ENCODE measurements at places on chromosomes 13 and 19. TPM values are rescaled to one million over a fixed set of nuclear protein-coding genes. Genes with fewer than 3 reads are reported as not detected.

- no peak for DNase-seq
Observed at GRCh38 chr13:28268800-28269223, 130.5 kb downstream of the PAN3 start.

- no peak for DNase-seq
Observed at GRCh38 chr19:35106291-35106583, 9.4 kb upstream of the FXYD3 start.

GRCh38 chr13:50244713-50245574 lies 229.7 kb downstream of the KCNRG start:
- DNase-seq: peak; percentile 90

DNA sequence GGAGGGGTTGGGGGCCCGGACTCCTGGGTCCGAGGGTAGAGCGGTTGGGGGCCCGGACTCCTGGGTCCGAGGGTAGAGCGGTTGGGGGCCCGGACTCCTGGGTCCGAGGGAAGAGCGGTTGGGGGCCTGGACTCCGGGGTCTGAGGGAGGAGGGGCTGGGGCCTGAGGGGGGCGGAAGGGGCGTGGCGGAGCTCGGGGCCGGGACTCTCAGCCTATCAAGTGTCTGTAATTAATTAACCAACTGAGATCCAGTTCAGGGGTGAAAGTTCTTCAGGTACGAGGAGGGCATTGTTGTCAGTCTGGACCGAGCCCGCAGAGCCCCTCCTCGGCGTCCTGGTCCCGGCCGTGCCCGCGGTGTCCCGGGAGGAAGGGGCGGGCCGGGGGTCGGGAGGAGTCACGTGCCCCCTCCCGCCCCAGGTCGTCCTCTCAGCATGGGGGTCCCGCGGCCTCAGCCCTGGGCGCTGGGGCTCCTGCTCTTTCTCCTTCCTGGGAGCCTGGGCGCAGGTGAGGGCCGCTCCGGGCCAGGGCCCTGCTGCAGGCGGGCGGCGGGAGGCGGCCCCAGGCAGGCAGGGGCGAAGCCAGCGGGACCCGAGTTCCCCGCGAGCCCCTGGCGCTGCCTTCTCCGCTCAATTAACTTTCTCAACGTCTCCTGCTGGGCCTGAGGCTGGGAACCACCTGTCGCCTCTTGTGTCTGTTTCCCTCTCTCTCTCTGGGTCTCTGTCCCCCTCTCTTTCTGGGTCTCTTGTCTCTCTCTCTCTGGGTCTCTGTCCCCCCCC lies 697 bp downstream of the FCGRT start:
- DNase-seq: peak; percentile 44

- DNase-seq: peak; percentile 39
Observed at GRCh38 chr19:41478171-41478570, 35.2 kb downstream of the ERICH4 start.

GRCh38 chr19:47075179-47075810 lies 26.9 kb upstream of the TMEM160 start:
- no peak for DNase-seq

GRCh38 chr19:57648331-57649003 lies 15.5 kb downstream of the ZNF211 start:
- no peak for DNase-seq

- DNase-seq: peak; percentile 70
Observed at GRCh38 chr13:79434556-79434955, 28.5 kb upstream of the RBM26 start.

DNA sequence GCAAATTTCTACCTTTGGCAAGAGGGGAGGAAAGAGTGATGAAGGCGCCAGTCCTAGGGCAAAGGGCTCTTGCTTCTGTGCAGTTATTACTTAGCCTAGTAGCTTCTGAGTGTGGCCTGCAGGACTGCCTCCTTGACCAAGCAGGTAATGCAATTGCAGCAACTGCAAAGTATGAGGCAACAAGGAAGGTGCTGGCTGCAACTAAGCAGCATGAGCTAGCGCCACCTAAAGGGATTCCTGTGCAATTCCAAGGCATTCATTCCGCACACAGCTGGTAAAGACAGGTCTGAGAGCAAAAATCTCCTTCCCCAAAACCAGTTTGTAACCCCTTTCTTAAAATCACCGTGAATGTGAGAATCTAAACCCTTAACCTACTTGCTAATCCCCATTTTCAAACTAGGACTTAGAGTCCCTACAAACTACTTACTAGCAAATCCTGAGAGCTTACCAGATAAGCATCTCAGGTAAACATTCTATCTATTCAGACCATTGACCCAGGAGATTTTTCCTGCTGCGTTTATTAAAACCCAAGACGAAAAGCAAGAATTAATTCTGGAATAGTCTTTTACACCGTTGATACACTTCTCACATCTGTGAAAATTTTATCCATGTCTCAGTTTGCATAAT lies 62.9 kb downstream of the DCT start:
- DNase-seq: peak; percentile 2

DNA sequence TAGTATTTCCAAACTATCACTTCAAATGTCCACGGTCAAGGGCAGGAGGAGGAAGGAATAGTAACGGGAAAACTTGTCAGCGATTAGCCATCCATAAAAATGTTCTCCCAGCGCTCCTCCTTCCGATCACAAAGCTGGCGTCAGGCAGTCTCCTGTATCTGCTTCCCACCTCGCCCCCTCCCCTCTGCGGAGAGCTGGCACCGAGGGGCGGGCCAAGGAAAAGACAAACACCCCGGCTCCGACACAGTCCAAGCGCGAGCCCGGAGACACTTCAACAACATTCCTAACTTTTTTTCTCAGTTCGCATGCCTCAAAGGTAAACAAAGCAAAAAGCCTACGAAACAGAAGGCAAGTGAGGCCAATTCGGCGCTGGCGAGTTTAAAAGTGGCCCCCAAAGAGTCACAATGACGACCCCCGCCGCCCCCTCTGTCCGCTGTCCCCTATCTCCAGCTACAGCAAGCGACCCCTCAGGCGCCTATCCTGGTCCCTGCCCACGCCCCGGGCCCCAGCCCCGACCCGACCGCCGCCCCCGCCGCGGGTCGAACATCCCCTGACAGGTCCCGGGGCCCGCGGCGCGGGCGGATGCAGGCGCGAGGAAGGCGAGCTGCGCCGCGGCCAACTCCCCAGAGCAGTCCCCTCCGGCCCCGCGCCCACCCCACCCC lies 736 bp downstream of the SMAD9 start:
- no peak for DNase-seq

- DNase-seq: peak; percentile 36
Observed at GRCh38 chr13:99658261-99658991, 157.2 kb downstream of the TM9SF2 start.

DNA sequence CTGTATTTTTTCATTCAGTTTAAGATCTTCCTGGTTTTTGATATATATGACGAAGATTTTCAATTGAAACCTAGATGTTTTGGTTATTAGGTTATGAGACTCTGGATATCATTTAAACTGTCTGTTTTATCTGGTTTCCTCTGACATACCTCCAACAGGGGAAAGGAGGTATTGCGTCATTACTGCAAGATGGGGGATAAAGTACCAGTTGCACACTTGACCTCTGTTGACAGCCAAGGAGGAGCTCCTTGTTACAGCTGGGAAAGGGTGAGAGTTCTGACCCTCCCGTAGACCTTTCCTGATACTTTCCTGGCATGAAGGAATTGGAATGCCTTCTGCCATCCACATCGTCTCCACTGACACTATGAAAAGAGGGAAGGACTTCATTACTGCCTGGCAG lies 82.0 kb upstream of the SHISA2 start:
- no peak for DNase-seq

DNA sequence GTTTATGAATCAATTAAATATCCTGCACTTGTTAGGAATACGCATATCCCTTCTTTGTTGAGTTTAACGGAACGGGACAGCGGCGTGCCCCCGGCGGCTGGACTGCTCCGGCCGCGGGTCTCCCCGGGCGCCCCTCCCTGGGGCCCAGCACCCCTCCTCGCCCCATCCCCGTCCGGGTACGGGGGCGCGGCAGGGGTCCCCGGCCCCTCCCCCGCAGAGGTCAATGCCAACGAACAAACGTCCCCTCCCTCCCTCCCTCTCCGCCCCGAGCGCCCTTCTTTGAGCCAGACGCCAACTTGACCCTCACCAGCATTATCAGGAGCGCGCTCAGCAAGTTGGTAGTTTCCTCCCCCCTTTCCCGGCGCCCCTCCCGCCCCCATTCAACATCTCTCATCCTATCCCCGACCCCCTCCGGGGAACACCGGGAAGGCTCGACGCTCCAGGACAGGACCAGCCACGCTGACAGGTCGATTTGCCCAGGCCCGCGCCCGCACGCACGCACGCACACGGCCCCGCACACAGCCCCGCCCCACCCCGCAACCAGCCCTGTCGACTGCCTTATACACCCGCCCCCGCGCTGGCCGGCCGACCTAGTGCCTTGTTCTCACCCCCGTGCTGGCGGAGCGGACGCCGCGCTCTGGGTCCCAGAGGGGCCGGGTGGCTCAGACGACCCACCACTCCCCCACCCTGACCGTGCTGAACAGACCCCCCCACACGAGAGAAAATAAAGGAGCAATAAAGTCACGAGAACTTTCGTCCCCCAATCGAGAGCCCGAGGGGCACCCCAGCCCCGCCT lies 5.0 kb downstream of the LYL1 start:
- DNase-seq: peak; percentile 52

DNA sequence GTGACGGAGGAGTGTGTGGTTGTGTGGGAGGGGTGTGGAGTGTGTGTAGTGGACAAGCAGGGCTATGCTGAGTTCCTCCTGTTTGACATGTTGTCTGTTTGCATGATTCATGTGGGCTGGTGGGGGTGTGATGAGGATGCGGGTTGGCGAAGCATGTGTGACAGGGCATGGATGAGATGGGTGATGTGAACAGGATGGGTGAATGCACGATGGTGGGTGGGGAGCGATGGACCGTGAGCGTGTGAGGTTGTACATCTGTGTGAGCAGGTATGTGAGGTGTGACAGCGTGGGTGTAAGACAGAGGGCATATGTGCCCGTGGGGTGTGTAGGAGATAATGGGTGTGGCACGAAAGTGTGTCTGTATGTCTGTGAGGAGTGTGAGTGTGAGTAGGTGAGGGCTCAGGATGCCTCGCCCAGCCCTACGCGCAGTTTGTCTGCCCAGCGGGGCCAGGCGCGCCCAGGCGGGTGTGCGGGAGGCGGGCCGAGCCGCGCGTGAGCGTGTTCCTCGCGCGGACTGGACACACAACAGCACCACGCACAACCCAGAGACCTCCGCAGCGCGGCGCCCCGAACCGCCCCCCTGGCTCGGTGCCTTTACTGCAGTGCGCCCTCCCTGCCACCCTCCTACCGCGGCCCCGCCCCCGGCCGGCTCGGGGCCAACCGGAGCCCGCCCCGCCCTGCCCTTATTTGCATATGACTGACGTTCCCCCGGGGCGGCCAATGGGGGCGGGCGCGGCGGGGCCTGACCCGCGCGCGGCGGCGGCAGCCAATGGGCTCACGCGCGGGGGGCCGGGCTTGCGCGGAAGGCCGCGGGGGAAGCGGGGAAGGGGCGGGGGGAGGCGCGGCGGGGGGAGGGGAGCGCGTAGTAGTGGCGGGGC lies 14.4 kb downstream of the CIC start:
- DNase-seq: peak; percentile 95

DNA sequence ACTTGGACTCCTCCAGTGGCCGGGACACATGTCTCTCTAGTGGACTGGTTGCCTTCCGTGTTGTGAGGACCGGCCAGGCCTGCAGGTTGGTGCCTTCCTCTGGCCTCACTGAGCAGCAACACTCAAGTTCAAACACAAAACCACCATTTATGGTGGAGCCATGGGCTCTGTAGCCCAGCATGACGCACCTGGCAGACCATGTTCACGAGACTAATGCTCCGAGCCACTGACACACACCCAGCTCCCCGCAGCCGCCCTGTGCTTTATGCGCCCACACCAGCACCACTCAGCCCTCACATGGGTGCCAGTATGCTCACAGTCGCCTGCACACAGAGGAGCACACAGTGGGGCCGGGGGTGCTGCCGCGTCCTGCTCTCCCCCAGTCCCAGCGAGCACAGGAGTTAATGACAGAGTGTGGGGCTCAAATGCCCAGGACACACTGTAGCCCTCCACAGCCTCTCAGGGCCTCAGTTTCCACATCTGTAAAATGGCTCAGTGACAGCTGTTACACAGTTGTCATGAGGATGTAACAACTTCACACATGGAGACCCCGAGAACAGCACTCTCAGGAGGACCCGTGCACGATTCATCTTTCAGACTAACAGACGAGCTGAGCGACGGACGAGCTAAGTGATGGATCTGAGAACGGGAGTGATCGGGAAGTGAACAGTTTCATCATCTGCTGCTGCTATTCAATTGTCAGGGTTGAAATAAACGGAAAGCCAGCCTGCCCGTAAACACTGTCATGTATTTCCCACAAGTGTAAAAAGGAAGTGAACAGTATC lies 7.8 kb downstream of the GAS6 start:
- no peak for DNase-seq

DNA sequence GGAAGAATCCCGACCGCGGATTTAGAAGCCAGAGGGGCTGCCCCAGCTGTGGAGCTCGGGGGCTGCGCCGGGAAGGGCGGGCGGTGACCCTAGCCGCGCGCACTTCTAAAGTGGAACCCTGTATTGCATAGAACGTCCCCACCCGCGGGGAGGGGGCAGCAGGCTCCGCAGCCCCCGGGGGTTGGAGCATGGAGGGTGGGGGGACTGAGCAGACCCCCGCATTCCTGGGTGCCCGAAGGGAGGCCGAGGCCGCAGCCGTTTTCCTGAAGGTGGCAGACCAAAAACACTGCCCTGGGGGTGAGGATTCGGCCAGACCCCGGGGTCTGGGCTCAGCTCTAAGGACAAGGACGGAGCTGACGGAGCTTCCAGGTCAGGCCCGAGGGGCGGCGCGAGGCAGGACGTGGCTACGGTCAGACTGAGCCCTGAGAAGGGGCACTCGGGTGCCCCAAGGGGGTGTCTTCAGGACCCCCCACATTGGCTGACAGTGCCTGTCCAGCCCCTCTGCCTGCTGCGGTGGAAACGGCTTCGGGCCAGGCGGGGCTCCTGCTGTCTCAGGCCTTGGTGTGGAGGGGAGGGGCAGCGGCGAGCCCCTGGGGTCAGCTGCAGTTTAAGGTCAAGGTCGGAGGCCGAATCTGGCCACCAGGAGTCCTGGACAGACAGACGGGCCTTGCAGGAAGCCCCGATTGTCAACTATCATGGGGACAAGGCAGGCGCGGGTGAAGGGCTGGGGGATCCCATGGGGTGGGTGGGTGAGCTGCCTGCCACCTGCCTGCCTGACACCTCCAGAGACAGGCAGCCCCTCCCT lies 12.6 kb downstream of the MKNK2 start:
- no peak for DNase-seq

Gene GNG14
- not detected for total RNA-seq

Gene PRR19
- total RNA-seq: 1.0 TPM

Gene GPR4
- 30.3 TPM for total RNA-seq

Gene CYP2F1
- not detected for total RNA-seq

Gene PRTN3
- not detected for total RNA-seq

Gene PSG7
- total RNA-seq: not detected
